Stimulated activated CD8-positive, alpha-beta memory T cell treated with anti-CD3 and anti-CD28 coated beads, Interleukin-7, amount 100 ng/mL, for 1 hour (primary cell): ENCODE measurements at places on chromosomes 1 and 21.

DNA sequence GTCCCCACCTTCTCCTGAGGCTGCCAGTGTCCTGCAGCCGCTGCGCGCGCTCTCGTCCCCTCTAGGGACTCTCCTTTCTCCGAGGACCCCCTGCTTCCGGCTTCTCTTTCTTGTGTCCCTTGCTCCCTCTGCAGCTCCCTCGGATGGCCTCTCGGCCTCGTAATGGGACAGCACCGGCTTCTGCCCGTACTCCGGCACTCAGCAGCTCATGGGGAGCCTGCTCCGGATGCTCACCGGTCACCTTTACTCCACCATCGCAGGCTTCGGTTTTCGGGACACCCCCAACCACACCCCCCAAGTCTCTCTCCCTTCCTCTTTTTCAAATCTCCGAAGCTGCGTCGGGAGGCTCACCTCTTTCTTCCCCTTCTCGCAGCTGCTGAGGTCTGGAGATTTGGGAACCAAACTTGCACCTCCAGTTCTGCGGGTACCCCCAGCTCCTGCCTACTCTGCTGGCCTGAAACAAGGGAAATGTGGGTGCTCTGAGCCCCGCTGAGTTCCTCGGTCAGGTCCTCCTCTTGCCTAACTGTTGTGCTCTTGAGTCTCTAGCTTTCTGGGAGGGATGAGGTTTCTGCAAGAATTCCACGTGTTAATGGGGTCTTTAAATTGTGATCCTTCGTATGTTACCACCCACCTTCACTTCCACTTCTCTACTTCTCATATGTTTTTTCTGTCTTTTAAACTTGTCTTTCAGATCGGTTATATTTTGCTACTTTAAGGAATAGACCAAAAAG lies 930 bp downstream of the CDC14A start:
- DNase-seq = no peak

GRCh38 chr1:235108876-235109275 lies 19.8 kb downstream of the TOMM20 start:
- no peak for DNase-seq

DNA sequence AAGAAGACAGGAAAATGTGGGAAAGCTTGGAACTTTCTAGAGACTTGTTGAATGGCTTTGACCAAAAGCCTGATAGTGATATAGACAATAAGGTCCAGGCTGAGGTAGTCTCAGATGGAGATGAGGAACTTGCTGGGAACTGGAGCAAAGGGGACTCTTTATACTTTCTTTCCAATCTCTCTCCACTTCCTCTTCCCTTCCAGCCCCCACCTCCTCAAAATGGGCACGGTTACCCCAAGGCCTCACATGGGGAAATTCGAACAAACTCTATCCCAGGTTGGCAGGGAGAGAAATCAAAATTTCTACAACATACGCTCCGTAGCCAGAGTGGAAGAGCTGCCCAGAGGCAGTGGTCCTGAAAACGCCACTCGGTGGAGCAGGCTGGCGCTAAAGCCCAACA lies 15.2 kb downstream of the PPT1 start:
- no peak for DNase-seq

DNA sequence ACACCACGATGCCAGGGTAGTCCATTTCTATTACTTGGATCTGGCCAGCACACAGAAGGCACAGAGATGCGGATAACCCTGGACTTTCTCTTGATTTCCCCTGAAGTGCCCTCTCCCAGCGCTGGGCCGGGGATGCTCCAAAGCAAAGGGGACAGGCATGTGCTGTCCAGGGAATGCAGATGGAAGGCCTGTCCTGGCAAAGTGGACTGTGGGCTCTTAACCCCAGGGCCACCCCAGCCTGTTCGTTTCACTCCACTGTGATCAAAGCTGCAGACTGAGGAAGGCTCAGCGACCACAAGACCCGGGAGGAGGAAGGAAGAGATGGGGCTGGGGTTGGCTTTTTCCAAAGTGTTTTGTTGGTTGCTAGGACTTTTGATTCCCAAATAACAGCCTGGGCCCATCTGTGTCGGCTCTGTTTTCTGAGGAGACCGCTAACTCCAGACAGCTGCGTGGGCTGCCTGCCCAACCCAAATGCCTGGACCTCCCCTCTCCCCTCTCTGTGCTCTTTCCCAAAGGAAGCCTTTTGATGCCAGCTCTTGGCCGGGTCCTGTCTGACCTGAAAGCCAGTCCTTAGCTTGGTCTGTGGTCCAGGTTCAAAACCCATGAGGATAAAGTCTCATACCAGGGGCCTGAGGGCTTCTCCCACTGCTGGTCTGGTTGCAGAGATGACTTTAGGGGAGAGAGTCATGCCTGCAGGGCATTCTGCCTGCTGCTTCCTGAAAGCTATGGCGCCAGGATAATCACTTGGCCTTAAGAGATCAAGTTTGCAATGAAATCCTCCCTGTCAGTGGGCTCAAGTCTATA lies 119.6 kb upstream of the CD34 start:
- DNase-seq = no peak

DNA sequence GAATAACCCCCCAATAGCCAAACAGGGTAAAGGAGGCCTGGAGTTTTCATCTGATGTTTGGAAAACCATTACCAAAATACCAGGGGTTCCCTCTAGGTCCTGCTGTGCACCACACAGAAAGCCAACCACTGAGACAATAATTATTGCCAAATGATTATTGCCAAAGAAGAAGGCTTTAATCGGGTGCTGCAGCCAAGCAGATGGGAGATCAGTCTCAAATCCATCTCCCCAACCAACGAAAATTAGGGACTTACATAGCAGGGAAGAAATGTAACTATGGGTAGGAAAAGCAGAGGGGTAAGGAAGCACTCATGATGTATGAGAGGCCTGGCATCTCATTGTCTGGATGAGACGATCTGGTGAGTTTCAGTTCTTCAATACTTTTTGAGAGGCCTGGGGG lies 28.8 kb upstream of the LPGAT1 start:
- DNase-seq = no peak

GRCh38 chr1:23149114-23149513 lies 19.5 kb downstream of the LUZP1 start:
- no peak for DNase-seq

- DNase-seq = no peak
Observed at GRCh38 chr1:209838537-209838936, 10.8 kb downstream of the UTP25 start.

- DNase-seq = no peak
Observed at GRCh38 chr1:12469493-12469892, 148.5 kb downstream of the DHRS3 start.

- no peak for DNase-seq
Observed at GRCh38 chr1:84585803-84586202, 11.6 kb upstream of the CTBS start.

GRCh38 chr1:68015369-68015768 lies 35.1 kb downstream of the DIRAS3 start:
- DNase-seq = no peak

- no peak for DNase-seq
Observed at GRCh38 chr1:183277821-183278738, 92.0 kb downstream of the LAMC2 start.

DNA sequence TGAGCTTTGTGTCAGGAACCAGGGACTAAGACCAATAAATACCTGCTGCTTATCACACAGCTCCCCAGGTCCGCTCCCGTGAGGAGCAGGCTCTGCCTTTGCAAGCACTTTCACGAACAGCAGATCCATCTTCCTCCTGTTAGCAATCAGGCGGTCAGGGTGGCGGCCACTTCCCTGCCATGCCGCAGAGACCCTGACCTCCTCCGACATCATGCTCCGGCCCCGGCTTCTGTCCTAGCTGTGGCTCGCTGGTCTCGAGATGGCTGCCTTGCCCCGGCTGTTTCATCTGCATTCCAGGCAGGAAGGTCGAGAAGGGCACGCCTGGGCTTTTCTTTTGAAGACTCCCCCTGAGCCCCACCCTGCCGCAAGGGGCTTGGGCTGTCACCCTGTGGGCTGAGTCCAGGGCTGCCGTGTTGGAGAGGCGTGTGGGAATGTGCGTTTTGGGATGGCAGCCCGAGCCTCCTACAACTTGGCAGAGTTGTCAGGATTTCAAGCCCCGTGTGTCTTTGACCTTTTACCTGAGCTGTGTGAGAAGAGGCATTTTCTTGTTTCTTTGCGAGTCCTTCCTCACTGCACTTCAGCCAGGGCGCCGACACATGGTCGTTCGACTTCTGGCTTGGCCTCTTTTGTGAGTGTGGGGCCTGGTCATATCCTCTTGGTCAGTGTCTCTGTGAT lies 59.5 kb downstream of the AGPAT3 start:
- DNase-seq = no peak

GRCh38 chr1:2184531-2184930 lies 10.0 kb downstream of the FAAP20 start:
- no peak for DNase-seq

DNA sequence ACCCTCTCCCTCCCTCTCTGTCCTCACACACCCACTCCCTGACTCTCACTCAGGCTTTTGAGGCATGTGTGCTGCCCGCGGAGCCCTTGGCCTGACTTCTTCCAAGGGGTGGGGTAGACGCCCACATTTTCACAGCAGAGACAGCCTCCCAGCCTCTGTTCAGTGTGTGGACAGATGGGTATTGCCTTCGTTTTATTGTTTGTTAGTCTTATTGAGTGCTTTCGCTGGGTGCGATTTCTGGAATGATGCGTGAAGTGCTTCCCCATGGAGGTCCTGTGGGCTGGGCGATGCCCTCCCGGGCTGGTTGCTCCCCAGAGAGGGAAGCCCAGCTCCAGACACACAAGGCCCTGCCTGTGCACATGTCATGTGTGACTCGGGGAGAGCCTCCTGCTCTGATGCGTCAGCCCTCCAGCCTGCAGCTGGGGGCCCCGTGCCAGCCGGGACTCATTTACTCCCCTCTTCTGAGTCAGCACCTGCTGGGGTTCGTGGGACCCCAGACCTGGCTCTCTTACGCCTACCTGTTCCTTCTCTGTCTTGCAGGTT lies 14.7 kb downstream of the PDXK start:
- no peak for DNase-seq

DNA sequence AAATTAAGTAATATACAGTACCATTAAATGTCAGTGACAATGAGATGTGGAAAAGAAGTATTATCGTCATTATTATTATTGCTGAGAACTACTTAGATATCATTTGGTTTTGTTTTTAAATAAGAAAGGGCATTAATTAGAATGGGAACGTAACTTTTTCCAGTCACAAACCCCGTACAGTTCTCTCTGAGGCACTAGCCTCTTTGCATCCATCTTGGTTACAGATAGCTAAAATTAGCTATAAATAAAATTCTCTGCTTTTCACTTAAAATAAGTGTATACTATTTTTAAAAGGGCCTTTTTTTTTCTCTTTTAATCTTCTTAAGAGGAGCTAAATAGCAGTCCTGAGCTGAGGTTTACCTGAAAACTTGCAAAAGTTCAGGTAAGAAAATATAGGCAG lies 7.6 kb downstream of the PTGS2 start:
- DNase-seq = no peak

- DNase-seq = no peak
Observed at GRCh38 chr1:209208648-209209047, 374.9 kb upstream of the CAMK1G start.

GRCh38 chr1:16149702-16150488 lies 6.0 kb downstream of the EPHA2 start:
- no peak for DNase-seq

- DNase-seq = no peak
Observed at GRCh38 chr1:115134850-115135480, 45.7 kb upstream of the TSPAN2 start.

- no peak for DNase-seq
Observed at GRCh38 chr1:47587891-47588582, 150.2 kb downstream of the FOXD2 start.

- no peak for DNase-seq
Observed at GRCh38 chr1:75861831-75862230, 65.1 kb downstream of the MSH4 start.

- DNase-seq = no peak
Observed at GRCh38 chr1:12001249-12001917, 17.9 kb upstream of the MIIP start.

DNA sequence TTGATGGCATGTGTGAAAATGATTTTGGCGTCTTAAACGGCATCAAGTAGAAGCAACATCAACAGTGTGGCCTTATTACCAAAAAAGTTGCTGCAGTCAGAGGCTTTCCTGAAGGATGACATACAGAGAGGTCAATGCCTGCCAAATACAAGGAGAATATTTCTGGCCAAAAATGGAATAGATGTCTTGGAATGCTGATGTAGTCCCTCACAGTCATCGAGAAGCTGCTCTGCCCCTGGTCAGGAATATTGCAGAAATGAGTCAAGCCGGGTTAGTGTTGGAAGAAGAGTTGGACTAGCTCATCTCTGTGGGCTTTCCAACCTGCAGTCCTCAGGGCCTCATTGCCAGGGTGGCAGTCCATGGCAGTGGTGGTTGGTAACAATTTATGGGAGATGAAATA lies 42.1 kb downstream of the NOS1AP start:
- no peak for DNase-seq

DNA sequence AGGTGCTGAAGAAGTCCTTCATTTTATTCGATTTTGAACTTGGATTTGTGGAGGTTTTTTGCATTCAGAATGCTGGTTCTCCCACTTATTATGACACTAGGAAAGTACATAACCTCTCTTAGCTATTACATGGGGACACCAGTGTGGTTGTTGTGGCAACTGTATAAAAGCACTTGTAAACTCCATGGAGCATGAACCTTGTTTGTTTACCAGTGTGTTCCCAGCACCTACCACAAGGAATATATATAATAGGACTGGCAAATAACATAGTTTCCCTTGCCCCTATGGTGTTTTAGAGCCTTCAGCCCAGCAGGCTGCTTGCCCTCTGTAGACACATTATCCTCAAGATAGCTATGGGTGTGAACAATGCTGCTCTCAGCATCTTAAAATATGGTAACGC lies 43.1 kb downstream of the RASSF5 start:
- no peak for DNase-seq

DNA sequence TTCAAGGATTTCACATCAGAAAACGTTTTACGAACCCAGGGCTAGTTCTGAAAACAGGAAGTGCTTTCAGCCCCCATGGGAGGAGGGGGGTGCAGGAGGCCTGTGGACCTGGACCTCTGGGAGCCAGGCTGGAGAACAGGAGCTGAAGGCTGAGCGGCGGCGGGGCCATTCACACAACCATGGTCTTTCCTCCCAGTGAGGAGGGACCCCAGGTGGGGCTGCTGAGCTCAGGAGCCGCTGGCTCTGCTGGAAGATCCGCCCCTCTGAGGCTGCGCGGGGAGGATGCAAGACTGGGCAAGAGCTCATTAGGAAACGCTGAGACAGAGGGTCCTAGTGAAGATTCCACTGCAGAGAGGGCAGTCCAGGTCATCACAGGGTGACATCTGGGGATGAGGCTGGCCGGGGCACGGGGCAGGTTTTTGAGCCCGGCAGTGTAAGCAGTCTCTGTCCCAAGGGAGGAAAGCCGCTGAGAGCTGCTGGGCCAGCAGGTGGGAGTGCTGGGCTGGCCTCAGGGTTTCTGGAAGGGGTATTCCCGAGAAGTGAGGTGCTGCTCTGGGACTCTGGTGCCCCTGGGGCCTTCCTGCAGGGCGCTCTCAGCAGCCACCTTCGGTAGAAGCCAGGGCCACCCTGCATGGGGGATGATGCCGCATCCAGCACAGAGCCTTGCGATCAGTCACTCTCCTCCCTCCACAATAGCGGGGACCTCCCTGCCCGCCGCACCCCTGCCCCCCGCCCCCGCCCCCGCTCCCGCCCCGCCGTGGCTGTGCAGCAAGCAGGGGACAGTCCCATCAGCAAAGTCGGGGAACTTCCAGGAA lies 7.5 kb downstream of the MX2 start:
- DNase-seq = no peak

GRCh38 chr21:44654576-44655175 lies at the start of gene KRTAP12-4:
Gene KRTAP12-4 (minus strand): TSS chr21:44654659. CDS start chr21:44654614, 45 bp downstream.
- DNase-seq = no peak
